ENCODE measurements at places on chromosomes 11 and 22.

DNA sequence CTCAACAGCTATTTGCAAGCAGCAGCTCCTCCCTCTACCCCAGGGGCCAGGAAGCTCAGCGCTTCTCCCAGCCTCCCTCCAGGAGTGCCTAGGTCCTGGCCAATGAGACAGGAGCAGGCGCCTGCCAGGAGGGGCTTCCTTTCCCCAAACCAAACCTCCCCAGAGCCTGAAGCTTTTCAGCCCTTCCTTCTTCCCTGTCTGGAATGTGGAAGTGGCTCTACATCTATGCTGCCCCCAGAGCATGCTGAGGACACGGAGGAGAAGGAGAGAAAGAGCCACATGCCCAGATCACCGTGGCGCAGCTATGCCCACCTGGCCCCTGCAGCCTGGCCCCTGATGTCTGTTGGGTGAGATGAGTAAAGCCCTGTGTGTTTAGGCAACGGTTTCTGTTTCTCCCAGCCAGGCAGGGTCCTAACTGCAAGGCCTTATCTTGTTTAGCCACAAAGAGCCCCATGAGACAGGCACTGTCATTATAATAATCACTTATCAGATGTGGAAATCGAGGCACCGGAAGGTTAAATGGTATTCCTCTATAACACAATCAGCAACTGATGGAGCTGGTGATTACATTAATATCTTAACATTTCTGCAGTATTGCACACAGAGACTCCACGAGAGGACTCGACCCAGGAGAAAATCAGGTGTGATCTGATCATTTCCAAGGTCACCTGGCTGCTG is 315.8 kb downstream of the CTTN start:
- no peaks in the 10 kb centered on the region for H3K36me3 ChIP-seq
- no peaks in the 10 kb centered on the region for H3K27me3 ChIP-seq
- no peak overlapping the region for H3K27ac ChIP-seq
- H3K4me3 ChIP-seq: no peak overlapping the region
- no peak for DNase-seq

GRCh38 chr11:68349461-68350249 is 37.3 kb downstream of the LRP5 start:
- no peaks in the 10 kb centered on the region for H3K27me3 ChIP-seq
- no peaks in the 10 kb centered on the region for H3K36me3 ChIP-seq
- no peak overlapping the region for H3K4me3 ChIP-seq
- no peak overlapping the region for H3K27ac ChIP-seq
- DNase-seq: no peak
- peaks cover 4% of the 10 kb centered on the region for H3K4me1 ChIP-seq

DNA sequence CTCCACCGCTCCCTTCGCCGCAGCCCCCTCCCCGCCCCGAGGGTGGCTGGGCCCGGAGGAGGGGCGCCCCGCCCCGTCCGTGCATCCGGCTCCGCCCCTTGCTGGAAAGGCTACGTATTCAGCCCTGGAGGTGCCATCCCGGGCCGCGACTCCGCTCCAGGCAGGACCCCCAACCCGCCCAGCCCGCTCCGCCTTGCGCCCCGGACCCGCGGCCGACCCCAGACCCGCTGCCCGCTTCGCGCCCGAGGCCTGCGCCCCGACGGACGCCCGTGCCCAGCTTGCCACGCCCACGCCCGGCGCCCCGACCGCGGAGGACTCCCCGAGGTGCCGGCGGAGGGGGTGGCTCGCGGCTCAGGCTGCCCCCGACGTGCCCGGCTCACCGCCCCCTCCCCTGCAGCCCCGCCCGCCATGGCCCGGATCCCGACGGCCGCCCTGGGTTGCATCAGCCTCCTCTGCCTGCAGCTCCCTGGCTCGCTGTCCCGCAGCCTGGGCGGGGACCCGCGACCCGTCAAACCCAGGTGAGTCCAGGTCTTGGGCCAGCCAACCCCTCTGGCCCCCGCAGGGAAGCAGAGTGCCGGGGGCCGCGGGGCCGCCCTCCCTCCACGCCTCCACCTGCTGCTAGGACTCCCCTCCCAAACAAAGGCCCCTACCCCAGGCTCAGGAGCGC is at the start of gene ADM2:
Gene ADM2, plus strand, starts transcription at position 104 of the 667 bp plus-strand sequence. Its CDS starts 305 bp downstream, at position 409.
- H3K27ac ChIP-seq: no peak within 1 kb of the TSS
- H3K4me3 ChIP-seq: peak within 1 kb of the TSS; percentile 37
- no peaks in the 10 kb centered on the region for H3K4me1 ChIP-seq
- H3K36me3 ChIP-seq: no peaks in the 10 kb centered on the region
- no peaks in the 10 kb centered on the region for H3K27me3 ChIP-seq

DNA sequence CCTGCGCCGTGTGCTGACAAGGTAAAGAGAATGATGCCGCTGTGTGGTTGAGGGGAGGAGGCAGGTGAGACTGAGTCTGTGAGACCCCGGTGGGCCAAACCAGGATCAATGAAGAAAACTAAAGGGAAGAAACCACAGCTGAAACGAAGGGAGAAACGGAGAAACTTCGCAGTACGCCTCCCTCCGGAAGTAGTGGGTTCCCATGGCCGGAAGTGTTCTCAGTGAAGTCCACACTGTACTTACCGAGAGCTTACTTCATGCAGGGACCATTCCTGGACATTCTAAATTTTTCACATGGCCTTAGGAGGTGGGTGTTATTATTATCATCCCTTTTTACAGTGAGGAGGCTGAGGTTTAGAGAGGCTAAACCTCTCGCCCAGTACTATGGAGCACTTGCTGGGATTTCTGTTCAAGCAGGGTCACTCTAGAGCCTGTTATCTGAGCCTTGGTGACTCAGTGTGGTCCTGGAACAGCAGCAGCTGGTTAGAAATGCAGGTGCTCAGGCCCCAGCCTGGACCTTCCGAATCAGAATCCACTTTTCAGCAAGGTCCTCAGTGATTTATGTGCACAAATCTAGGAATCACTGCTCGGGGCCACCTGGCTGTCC is 17.9 kb downstream of the CD5 start:
- peaks cover 15% of the 10 kb centered on the region for H3K4me1 ChIP-seq
- DNase-seq: no peak
- peak overlapping the region; percentile 9 for H3K4me3 ChIP-seq
- H3K36me3 ChIP-seq: no peaks in the 10 kb centered on the region
- H3K27me3 ChIP-seq: no peaks in the 10 kb centered on the region

DNA sequence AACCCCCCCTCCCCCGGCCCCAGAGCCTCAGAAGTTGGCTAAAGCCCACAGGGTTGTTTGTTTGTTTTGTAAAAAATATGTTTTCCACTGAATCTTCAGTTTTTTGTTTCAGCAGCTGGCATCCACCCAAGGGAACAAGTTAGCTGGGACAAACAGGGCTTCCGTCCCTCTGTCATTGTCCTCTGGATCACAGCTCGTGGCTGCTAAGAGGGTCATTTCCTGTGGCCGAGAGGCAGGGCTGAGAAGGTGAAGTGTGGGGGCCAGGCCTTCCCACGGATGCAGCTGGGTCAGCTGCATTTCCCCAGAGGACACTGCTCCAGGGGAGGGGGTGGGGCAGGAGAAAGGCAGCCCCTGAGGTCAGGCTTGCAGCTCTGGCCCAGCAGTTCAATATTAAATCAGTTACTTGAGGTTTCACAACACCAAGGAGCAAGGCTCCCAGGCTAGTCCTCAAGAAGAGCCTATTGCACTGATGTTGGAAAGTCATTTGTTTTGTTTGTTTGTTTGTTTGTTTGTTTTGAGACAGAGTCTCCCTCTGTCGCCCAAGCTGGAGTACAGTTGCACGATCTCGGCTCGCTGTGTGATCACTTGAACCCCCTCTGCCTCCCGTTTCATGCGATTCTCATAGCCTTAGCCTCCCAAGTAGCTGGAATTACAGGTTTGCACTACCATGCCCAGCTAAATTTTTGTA is 34.4 kb upstream of the SMTN start:
- no peaks in the 10 kb centered on the region for H3K36me3 ChIP-seq
- peaks cover 31% of the 10 kb centered on the region for H3K4me1 ChIP-seq
- peak; percentile 26 for DNase-seq
- H3K27ac ChIP-seq: no peak overlapping the region
- H3K4me3 ChIP-seq: no peak overlapping the region

GRCh38 chr11:67453816-67454732 is 1.1 kb upstream of the CABP4 start:
- no peaks in the 10 kb centered on the region for H3K4me1 ChIP-seq
- H3K27ac ChIP-seq: no peak overlapping the region
- H3K4me3 ChIP-seq: no peak overlapping the region
- no peaks in the 10 kb centered on the region for H3K27me3 ChIP-seq
- DNase-seq: no peak

DNA sequence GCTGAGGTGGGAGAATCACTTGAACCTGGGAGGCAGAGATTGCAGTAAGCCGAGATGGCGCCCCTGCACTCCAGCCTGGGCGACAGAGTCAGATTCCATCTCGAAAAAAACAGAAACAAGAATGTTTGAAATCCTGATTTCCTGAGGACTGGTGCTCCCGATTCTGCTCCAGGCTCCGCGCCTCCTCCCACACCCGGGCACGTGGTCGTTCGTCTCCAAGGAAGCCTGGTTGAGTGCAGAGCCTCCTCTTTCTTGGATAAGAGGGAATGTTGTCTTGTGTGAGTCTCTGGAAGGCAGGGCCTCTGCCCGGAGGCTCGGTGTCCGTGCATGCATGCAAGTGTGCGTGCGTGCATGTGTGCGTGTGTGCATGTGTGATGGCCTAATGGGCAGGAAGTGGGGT is 30.1 kb downstream of the BRSK2 start:
- no peak overlapping the region for H3K27ac ChIP-seq
- H3K27me3 ChIP-seq: no peaks in the 10 kb centered on the region
- H3K4me3 ChIP-seq: no peak overlapping the region
- peaks cover 3% of the 10 kb centered on the region for H3K4me1 ChIP-seq

- H3K27ac ChIP-seq: no peak overlapping the region
- peaks cover 8% of the 10 kb centered on the region for H3K4me1 ChIP-seq
- H3K27me3 ChIP-seq: no peaks in the 10 kb centered on the region
Measured at GRCh38 chr22:32820131-32821119, 18.9 kb downstream of the TIMP3 start.

GRCh38 chr22:32917577-32918354 is 116.3 kb downstream of the TIMP3 start:
- peaks cover 6% of the 10 kb centered on the region for H3K4me1 ChIP-seq
- no peaks in the 10 kb centered on the region for H3K27me3 ChIP-seq
- no peak for DNase-seq
- no peak overlapping the region for H3K27ac ChIP-seq
- no peaks in the 10 kb centered on the region for H3K36me3 ChIP-seq

DNA sequence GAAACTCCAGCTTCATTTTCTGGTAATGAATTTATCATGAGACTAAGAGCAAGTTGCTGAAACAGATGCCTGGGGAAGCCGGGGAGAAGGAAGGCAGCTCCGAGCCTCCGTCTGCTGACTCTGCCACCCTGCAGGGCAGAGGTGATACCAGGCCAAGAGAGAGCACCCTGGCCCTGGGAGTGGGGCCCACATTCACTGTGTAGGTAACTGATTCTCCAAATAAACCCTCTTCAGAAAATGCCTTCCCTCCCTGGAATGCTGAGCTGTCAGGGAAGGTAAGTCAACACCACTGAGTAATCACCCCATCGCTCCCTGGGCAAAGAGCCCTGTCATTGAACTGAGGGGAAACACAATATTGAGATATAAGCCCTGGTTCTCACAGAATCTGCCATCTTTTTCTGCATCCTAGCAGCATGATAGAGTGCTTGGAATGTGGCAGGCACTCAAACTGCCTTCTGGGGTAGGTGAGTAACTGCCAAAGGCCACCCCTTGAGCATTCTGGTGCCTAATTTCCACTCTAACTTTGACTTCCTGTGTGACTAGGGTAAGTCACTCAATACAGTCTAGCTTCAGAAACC is 147.6 kb downstream of the SPATA19 start:
- no peak for DNase-seq
- H3K4me3 ChIP-seq: no peak overlapping the region
- no peak overlapping the region for H3K27ac ChIP-seq
- H3K27me3 ChIP-seq: no peaks in the 10 kb centered on the region

DNA sequence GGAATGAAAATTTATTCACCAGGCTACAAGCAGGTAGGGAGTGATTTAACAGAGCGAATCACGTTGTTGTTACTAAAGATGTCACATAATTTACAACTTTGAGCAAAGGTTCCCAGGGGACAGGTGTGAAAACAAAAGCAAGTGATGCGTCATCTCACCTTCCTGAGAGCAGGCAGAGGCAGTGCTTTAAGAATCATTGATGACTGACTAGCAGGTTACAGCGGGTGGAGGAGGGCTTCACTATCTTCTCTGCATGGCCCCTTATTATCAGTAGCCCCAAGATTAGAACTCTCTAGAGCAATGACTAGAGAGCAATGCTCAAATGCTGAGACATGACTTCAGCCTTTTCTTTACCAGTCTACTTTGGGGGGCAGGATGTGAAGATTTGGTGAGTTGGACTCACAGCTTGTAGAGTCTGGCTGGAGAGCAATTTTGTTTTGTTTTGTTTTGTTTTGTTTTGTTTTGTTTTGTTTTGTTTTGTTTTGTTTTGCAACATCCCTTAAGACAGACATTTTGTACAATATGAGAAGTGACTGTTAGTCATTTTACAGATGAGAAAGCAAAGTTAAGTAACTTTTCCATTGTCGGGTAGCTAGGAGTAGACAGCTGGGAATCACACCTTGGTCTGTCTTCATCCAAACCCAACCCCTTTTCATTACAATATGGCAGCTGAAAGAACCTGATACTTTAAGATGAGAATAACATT is 84.8 kb downstream of the SLC1A2 start:
- no peaks in the 10 kb centered on the region for H3K36me3 ChIP-seq
- no peaks in the 10 kb centered on the region for H3K4me1 ChIP-seq
- no peaks in the 10 kb centered on the region for H3K27me3 ChIP-seq
- no peak overlapping the region for H3K4me3 ChIP-seq
- no peak for DNase-seq
- no peak overlapping the region for H3K27ac ChIP-seq

GRCh38 chr22:37032535-37033460 is 13.3 kb downstream of the MPST start:
- no peaks in the 10 kb centered on the region for H3K27me3 ChIP-seq
- no peak overlapping the region for H3K4me3 ChIP-seq
- DNase-seq: no peak
- no peaks in the 10 kb centered on the region for H3K36me3 ChIP-seq

DNA sequence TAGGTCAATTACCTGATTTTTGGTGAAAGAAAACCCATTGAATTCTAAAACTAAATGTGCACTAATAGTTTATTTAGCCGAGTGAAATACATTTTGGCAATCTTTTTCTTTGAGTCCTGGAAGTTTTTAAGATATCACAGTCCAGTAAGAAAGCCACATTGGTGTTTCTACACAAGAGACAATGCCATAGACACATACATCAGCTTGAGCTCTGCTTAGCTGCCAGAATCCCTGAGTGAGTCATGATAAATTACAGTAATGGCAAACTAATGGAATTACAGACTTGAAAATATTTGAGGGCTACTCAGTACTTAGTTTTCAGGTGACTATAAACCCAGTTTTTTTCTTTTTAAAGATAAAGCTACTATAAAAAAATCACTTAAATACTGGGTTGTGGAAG is 155.4 kb downstream of the OR4C45 start:
- DNase-seq: no peak
- no peaks in the 10 kb centered on the region for H3K27me3 ChIP-seq
- no peaks in the 10 kb centered on the region for H3K4me1 ChIP-seq
- H3K4me3 ChIP-seq: no peak overlapping the region

- no peaks in the 10 kb centered on the region for H3K27me3 ChIP-seq
- H3K36me3 ChIP-seq: no peaks in the 10 kb centered on the region
- no peak for DNase-seq
- H3K4me3 ChIP-seq: no peak overlapping the region
- no peak overlapping the region for H3K27ac ChIP-seq
- peaks cover 3% of the 10 kb centered on the region for H3K4me1 ChIP-seq
Measured at GRCh38 chr11:74681686-74682651, 49.3 kb downstream of the CHRDL2 start.

GRCh38 chr11:19121646-19122045 is 4.7 kb downstream of the ZDHHC13 start:
- DNase-seq: no peak
- no peaks in the 10 kb centered on the region for H3K27me3 ChIP-seq
- H3K4me1 ChIP-seq: peaks cover 10% of the 10 kb centered on the region
- no peaks in the 10 kb centered on the region for H3K36me3 ChIP-seq
- no peak overlapping the region for H3K27ac ChIP-seq
- H3K4me3 ChIP-seq: no peak overlapping the region

GRCh38 chr22:50199829-50200460 is 866 bp upstream of the SELENOO start:
- peak overlapping the region; percentile 90 for H3K27ac ChIP-seq
- H3K36me3 ChIP-seq: no peaks in the 10 kb centered on the region
- no peak for DNase-seq
- no peaks in the 10 kb centered on the region for H3K27me3 ChIP-seq

All from testis (tissue), 5 donors.